Right lung (tissue), 10 donors: ENCODE measurements at places on chromosomes 11 and 22. TPM values are rescaled to one million over a fixed set of nuclear protein-coding genes. Genes with fewer than 3 reads are reported as not detected.

- peak; percentile 91 for DNase-seq
Observed at GRCh38 chr11:6606471-6607189, 3.1 kb downstream of the ILK start.

- DNase-seq = no peak
Observed at GRCh38 chr11:2791521-2792380, 92.0 kb upstream of the KCNQ1OT1 start.

- no peak for DNase-seq
Observed at GRCh38 chr11:13674799-13675509, 6.5 kb downstream of the FAR1 start.

DNA sequence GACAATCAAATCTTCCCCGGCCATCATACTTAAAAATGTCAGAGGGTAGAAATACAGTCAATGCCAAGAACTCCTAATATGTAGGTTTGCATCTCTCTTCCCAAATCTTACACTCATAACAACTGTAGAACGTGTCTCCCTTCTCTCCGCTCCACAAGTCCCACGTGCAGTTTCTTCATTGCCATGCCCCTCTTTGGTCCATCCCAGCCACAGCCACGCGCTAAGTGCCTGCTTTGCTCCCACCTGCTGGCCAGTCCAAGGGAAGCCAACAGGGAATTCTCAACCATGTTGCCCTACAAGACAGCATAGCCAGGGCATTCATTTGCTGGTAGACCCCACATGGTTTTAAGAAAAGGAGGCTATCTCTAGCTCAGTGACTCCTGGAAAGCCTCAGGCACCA, 420.6 kb upstream of the ISX start:
- no peak for DNase-seq

Gene MMP27
- polyA plus RNA-seq = not detected

DNA sequence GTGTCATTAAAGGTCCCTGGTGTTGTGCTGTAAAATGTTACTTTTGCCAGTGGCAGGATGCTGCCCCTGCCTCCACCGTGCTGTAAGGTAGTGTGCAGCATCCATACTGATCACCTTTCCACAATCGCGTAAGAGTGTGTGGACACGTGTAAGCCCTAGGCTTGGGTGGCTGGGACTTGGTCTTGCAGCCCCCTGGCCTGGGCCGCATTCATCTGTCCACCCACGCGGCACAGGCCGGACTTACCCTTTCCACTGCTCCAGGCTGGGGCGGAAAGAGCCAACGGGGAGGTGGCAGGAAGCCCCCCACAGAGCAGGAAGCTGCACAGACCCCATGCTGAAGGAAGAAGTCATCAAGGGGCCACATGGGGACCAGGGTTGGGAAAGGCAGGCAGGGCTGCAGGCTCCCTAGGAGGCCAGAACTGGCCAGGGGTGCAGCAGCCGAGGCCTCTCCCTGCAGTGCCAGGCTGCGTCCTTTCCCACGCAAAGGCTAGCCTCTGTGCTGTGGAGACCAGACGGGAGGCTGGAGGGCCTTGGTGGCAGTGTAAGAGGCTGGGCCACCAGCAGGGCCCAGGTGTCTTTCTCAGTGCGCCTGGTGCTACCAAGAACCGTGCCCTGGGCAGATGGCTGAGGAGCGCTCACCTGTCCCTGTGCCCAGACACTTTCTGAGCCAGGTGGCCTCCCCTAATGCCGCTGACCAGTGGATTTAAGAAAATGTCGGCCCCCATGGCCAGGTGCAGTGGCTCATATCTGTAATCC, 11.7 kb upstream of the TMEM191C start:
- DNase-seq = no peak

DNA sequence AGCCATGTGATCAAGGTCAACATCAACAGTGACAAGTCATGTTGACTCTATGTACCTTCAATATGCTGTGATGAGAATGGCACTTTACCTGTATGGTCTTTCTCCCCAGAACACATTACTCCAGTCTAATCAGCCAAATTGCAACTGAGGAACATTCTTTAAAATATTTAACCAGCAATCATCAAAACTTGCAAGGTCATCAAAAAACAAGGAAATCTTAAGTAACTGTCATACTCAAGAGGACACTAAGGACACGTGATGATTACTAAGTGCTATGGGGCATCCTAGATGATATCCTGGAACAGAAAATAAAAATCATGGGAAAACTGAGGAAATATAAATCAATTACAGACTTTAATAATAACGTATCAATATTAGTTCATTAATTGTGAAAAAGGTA, 118.9 kb downstream of the EFCAB6 start:
- no peak for DNase-seq

- no peak for DNase-seq
Observed at GRCh38 chr22:36546092-36546804, 17.3 kb upstream of the EIF3D start.

- DNase-seq = no peak
Observed at GRCh38 chr11:70547386-70547785, 149.1 kb downstream of the CTTN start.

GRCh38 chr11:63552921-63553320, 10.3 kb downstream of the PLAAT2 start:
- DNase-seq = no peak

GRCh38 chr11:13333456-13333957, 55.9 kb downstream of the BMAL1 start:
- no peak for DNase-seq

Gene SAA1
- polyA plus RNA-seq = not detected

- no peak for DNase-seq
Observed at GRCh38 chr22:27417421-27417814, 384.1 kb downstream of the MN1 start.

DNA sequence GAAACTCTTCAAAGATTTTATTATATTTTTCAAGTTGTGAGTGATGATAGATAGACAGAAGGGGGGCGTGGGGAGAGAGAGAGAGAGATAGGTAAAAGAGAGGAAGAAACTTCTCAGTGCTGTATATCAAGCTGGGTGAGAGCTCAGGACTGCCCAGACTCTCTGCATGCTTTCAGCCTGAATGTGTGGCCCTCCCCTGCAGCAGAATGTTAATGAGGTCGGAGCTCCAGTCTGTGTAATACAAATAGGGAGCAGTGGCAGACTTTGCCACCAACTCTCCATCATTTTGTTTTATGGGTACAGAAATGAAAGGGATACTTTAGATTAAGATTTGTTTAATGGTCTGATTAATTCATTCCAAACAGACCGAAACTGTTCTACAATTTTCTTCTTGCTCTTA, 752.8 kb downstream of the OPCML start:
- no peak for DNase-seq

Gene HEPACAM
- polyA plus RNA-seq = 0.11 TPM

GRCh38 chr11:134388590-134388989, 23.5 kb downstream of the B3GAT1 start:
- no peak for DNase-seq

DNA sequence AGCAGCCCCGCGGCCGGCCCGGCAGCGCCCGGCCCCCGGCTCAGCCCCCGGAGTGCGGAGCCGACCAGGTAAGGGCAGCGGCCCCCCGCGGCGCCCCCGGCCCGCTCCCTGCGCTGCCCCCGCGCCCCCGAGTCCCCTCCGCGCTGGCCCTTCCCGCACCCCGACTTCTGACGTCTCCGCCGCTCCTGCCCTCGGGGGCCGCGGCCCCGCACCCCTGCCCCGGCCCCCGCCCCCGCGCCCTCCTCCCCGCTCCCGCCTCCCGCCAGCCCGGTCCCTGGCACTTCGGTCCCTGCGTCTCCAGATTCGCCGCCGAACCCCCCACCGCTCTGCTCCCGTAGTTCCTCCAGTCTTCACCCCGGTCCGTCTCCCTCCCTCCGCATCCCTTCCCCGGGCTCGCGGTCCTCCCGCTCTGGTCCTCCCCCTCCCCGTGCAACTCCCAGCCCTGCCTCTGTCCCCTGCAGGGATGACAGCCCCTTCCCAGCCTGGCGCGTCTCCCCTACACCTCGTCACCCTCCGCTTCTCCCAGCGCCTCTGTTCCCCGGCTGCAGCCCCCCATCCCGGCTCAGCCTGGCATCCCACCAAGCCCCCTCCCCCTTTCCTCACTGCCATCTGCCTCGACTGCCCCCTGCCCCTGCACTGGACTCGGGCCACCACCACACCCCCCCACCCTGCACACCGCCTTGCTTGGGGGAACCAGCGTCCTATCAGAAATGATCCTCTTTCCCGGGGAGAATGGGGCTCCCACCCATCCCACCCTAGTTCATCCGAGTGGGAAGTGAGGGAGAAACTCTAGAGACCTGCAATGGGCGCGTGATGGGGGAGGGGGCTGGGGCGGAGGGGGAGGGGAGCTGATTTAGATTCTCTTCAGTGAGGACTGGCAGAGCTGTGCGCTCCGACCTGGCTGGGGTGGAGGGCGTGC, 531 bp downstream of the GRIK4 start:
- no peak for DNase-seq

Gene F2
- polyA plus RNA-seq = 0.09 TPM
